Activated CD4-positive, alpha-beta T cell treated with anti-CD3 and anti-CD28 coated beads for 36 hours (primary cell): ENCODE measurements at places on chromosomes 12 and 14. TPM values are rescaled to one million over a fixed set of nuclear protein-coding genes. Genes with fewer than 3 reads are reported as not detected.
A peak's percentile ranks its signal among the peaks of the same experiment; 100 is the strongest.

DNA sequence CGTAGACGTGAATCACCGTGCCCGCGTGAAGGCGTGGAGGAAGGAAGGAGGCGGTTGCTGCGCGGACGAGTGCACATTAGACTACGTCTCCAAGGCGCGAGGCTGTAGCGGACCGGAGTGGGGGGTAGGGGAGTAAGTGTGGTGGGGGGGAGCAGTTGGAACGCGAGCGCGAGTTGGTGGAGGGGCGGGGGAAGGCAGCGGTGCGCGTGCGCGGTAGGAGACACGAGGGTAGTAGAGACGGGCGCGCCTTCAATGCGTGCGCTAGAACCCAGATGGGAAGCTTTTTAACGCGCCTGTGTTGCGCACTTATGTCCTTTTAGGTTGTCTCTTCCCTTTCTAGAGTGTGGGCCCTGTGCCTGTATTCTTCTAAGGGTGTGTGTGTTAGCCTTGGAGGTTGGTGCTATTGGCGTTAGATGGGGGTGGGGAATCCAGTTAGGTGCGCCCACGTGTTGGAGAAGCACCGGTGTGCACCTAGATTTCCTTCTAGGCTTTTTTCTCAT is 604 bp downstream of the EIF4B start:
- H3K4me1 ChIP-seq: peaks cover 46% of the 10 kb centered on the region
- peak; percentile 91 for DNase-seq
- H3K27ac ChIP-seq: peak overlapping the region; percentile 99
- H3K4me3 ChIP-seq: peak overlapping the region; percentile 96
- peaks cover 55% of the 10 kb centered on the region for H3K36me3 ChIP-seq

DNA sequence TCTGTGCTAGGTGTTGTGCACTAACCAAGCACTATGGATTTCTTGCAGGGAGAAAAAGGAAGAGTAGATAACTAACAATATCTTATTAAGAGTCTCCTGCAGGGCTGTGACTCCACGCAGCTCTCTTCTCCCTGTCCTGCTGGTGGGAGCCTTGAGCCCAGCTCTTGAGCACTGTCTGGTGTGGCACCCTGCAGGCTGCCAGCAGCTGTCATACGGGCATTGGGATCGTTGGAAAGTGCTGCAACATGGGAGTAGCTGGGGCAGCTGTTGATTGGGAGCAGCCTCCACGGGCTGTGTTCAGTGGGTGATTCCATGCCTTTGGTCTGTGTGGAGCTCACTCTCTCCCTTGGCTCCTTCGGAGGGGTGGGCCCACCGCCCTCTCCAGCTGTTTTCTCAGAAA is 125.3 kb downstream of the FBXL14 start:
- peaks cover 2% of the 10 kb centered on the region for H3K4me1 ChIP-seq
- no peak overlapping the region for H3K27ac ChIP-seq
- no peaks in the 10 kb centered on the region for H3K27me3 ChIP-seq
- no peak overlapping the region for H3K4me3 ChIP-seq
- peaks cover 4% of the 10 kb centered on the region for H3K36me3 ChIP-seq
- no peak for DNase-seq

DNA sequence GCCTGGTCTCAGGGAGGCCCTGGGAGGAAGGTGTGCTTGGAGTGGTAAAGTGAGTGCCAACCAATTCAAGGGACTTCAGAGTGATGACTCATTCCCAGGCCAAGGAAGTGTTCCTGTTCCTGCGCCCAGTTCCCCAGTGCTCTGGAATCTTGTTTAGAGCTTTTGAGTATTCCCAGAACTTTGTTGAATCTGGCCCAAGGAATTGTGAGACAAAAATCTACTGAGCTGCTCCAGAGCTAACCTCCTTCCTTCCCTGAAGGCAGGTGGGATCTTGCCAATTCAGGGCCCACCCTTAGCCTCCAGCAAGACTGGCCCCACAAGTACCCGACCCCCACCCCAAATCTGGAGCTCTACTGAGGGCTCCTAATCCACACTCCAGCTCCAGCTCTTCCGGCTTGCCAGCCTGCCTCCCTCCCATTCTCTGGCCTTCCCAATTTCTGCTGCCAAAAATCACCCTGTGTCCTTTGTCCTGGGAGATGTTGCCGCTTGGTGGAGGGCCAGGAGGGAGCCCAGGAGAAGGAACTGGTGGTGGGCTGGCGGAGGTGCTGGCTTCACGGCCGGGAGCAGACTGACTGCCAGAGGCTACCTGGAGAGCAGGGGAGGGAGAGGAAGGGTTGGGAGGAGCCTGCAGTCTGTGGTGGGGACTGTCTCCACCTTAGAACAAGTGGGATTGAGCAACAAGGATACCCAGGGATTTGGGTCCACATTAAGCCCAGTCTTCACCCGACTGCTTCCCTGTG is 2.0 kb upstream of the ATN1 start:
- no peak overlapping the region for H3K27ac ChIP-seq
- no peaks in the 10 kb centered on the region for H3K27me3 ChIP-seq
- peaks cover 28% of the 10 kb centered on the region for H3K36me3 ChIP-seq

The YBX3 gene
- 175 TPM for total RNA-seq

- H3K27me3 ChIP-seq: peaks cover 3% of the 10 kb centered on the region
- no peak for DNase-seq
- no peak overlapping the region for H3K4me3 ChIP-seq
These were observed 305.3 kb upstream of the DDHD1 start for GRCh38 chr14:53458368-53458814.

- H3K4me1 ChIP-seq: no peaks in the 10 kb centered on the region
- H3K27ac ChIP-seq: no peak overlapping the region
- no peak for DNase-seq
- no peak overlapping the region for H3K4me3 ChIP-seq
These were observed 92.9 kb downstream of the ARMH4 start for GRCh38 chr14:58059126-58059525.

DNA sequence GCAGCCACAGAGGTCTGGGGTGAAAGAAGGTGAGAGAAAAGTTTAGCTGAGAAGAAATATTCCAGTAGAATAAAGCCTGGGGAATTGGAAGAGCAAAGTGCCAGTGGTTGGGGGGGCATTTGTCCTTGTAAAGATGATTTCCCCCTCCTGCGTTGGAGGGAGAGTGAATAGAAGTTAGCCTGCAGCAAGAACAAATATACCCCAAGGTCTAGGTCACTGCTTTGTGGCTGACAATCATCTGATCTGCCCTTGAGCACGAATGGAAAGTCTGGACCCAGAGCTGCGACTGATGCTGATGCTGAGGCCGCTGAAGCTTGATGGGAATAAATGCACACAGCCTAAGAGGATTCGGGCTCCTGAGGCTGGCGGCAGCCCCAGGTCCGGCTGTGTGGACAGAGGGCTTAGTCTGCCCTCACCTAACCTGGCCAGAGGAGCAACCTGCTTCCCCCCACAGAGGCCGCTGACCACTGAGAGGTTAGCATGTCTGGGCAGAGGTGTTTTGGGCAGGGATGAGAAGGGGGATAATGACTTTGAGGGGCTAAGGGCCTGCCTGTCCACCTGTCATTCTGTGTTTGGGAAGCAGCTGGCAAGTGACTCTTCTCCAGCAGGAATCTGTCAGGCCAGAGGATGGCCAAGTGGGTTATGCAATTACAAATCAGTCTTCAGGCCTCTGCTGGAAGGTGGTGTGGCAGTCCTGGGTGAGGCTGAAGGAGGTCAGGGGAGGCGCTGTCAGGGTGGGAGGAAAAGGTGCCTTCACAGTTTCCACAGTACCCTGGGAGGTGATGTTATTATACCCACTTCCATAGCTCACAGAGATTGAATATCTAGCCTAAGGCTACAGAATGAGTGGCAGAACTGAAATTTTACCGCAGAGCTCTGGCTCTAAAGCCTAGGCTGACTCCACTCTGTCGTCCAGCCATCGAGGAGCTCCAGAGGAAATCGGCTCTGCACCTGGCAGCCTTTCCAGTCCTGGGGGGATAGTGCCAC is 11.7 kb downstream of the TUBA1C start:
- no peak for DNase-seq
- peaks cover 2% of the 10 kb centered on the region for H3K27me3 ChIP-seq
- no peaks in the 10 kb centered on the region for H3K4me1 ChIP-seq
- no peak overlapping the region for H3K27ac ChIP-seq
- peaks cover 20% of the 10 kb centered on the region for H3K36me3 ChIP-seq
